ENCODE measurements at places on chromosomes 6 and 20. TPM values are rescaled to one million over a fixed set of nuclear protein-coding genes. Genes with fewer than 3 reads are reported as not detected.
A peak's percentile ranks its signal among the peaks of the same experiment; 100 is the strongest.

Gene HRH3
- not detected for total RNA-seq

DNA sequence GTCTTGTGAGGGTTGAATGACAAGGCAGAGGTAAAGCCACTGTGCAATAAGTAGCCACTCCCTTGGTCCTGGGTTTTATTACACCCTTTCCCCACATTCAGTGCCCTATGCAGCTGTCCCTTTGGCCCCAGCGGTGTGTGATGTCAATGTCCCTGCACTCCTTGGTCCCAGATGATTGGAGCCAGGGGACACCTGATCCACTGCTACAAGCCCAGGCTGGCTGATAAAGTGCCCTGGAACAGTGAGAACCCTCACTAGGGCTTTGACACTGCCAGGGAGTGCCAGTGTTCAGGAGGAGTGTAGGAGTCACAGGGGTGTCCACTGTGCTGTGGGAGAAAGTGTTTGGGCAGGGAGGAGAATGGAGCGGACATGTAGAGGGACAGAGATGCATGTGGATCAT, 30.4 kb downstream of the GABRR1 start:
- no peak for DNase-seq

Gene WFDC10B
- total RNA-seq: not detected

Gene TNFRSF21
- total RNA-seq: 39.3 TPM

- DNase-seq: no peak
Observed at GRCh38 chr6:148807784-148808183, 61.0 kb downstream of the UST start.

Gene KIAA0408
- total RNA-seq: 5.9 TPM

DNA sequence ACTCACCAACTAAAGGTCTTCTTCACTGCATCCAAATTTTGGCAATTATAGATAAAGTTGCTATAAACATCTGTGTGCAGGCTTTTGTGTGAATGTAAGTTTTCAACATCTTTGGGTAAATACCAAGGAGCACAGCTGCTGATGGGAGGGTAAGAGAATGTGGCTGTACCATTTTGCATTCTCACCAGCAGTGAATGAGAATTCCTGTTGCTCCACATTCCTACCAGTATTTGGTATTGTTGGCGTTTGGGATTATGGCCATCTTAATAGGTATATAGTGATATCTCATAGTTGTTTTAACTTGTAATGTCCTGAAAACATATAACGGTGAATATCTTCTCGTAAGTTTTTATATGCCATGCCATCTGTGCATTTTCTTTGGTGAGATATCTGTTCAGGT, 69.3 kb downstream of the ILRUN start:
- no peak for DNase-seq

GRCh38 chr20:36924167-36925045, 27.1 kb downstream of the SAMHD1 start:
- no peak for DNase-seq

DNA sequence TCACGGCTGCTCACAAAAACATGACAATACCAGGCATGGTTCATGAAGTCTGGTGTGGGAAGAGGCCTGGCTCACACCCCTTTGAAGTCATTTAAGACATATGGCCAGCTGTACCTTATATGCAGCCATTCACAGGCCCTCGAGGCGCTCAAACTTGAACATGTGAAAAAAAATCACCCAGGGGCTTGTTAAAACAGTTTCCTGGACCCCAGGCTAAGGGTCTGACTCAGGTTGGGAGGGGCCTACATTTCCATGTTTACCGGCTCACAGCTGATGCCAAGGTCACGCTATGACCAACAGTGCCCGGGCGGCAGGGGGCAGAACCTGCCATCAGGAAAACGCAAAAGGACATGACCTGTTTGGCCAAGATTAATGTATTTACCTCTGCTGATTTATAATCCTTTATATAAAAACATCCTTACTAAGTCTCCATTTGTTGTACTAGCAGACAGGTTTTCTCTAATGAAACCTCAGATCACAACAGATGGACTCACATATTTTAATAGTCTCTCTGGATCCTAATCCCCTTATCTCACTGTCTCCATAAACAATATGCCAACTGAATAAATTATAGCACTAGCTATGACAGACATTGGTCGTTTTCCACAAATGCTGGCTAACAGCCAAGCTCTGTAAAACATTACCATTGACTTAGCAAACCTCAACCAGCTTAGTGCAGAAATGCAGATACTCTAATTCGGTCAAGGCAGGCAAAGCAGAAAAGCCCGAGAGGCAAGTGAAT, 19.9 kb downstream of the EZR start:
- peak; percentile 83 for DNase-seq

Gene RFX6
- not detected for total RNA-seq

DNA sequence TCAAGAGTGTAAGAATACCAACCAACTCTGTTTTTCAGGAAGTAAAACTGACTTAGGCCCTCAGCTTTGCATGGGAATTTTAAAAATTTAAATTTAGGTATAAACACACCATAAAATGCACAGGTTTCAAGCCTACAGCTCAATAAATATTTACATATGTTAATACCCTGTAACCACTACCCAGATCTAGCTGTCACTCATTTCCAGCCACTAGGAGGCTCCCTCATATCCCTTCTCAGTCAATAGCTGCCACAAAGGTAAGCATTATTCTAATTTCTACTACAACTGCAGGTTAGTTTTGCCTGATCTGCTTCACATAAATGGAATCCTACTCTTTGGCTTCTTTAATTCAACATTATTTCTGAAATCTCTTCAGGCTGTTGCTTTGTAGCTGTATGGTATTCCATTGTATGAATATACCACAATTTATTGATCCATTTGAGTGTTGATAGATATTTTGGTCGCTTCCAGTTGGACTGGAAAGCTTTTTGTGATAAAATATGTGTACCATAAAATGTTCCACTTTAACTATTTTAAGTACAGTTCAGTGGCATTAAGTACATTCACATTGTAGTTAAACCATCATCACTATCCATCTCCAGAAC, 32.5 kb upstream of the MEI4 start:
- no peak for DNase-seq

DNA sequence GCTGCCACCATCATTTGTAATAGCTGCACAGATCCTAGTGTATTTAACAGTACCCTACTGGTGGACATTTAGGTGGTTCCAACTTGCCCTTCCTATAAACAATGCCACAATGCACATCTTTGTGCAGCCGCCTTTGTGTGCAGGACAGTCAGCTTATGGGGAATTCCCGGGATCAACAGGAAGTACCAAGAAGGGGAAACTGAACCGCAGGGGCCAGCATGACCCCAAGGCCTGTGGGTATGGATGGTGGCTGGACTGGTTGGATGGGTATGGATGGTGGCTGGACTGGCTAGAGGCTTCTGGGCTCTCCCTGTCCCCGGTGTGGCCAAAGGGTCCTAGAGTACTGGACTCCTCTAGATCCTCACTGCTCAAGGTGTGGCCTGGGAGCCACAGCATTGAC, 46.7 kb downstream of the CEBPB start:
- DNase-seq: peak; percentile 40

DNA sequence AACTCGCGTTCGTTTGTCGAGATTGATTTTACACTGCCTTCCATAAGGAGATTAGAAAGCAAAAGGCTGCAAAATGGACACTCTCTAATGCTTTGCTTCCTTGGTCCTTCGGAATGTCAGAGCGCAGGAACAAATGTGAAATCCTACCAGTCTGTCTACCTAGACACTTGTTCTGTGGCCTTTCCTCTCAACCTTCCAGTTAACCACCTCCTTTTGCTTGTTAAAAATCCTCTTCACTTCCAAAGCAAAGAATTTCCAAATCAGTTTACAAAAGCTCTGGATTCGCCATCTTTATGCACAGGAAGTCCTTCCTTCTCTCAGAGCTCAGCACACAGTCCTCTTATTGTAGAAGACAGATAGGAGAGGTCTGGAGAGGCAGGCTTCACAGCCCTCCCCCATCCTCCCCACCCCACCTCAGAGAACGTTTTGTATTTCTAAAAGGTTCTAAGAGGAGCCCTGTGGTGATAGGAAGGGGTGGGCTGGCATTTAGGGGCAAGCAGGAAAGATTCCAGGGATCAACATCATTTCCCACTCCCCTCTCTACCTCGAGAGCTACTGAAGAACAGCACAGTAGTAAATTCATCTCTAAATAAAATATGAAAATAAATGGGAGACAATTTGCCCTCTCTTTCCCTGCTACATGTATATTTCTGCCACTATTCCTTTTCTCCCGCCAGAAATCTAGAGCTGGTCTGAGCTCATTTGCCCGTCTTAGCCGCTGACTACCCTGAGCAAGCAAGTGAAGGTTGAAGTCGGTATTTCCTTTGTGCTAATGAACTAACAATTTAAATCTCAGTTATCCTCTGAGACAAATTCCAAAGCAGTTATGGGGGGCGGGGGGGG, 18.9 kb downstream of the TFAP2A start:
- DNase-seq: no peak

- no peak for DNase-seq
Observed at GRCh38 chr6:98812220-98812619, 22.2 kb upstream of the POU3F2 start.

GRCh38 chr6:81978230-81978629, 225.7 kb upstream of the TENT5A start:
- DNase-seq: no peak

Gene SLC4A11
- 0.57 TPM for total RNA-seq

GRCh38 chr6:32271429-32271828, 47.6 kb upstream of the NOTCH4 start:
- no peak for DNase-seq

- DNase-seq: peak; percentile 68
Observed at GRCh38 chr6:28585335-28585734, 59.7 kb downstream of the GPX5 start.

DNA sequence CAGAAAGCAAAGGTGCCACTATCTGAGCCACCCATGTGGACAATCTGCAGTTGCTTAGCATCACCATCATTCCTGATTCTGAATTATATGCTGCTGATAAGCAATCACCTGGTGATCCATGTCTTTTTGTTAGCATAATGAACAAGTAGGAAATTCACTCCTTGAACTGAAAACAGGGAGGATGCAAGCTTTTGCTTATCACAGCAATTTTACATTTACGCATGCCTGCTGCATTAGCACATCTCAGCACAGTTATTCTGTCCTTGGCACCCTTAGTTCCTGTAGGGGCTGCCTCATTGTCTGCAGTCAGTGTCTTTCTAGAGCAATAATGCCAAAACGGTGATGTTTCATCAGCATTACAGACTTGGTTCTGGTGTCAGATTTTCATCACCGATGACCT, 162.6 kb downstream of the KIF16B start:
- DNase-seq: no peak

DNA sequence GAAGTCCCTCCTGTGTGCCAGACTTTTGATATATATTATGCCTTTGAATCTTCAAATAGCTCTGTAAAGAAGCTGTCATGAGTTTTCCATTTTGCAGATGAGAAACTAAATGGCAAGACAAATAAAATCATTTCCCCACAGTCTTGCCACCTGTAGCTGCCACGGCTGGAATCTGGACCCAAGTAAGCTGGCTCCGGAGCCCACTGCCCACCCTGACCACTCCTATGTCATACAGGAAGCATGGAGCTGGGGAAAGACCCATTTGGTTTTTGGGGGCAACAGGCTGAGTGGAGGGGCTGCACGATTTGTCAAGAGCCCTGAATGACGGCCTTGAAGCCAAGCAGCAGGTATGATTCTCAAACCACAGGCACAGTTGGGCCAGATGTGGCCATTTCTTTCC, 10.0 kb upstream of the SIRPA start:
- no peak for DNase-seq

GRCh38 chr6:85490516-85491248, 40.8 kb downstream of the NT5E start:
- peak; percentile 23 for DNase-seq

DNA sequence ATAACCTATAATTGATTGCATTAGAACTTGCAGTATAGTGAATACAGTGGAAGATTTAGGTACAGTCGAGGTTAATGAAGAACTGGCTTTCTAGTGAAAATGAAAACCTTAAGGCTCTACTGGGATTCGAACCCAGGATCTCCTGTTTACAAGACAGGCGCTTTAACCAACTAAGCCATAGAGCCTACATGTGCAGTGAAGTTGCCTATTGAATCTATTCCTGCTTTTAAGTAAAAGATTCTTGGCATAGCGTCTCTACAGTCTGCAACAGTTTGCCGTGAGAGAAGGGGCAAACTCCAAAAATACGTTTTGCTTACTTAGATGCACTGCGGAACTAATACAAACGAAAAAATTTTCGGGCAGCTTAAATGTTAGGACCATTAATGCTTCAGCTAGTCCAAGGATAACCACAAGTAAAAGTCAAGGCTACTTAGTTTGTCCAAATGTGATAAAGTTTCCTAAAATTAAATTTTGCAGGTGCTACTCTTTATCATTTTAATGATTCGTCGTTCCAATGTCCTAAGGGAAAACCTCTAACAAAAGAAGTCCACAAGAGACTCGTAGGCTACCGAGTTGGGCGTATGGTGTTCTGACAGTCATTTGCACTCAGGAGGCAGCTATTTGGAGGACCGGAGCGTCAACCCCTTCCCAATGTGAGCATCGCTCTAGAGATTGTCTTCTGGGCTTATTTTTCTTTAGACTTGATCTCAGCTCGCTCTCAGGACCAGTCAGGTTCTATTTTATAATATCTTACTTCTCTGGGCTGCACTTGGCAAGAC, 31.3 kb upstream of the ZSCAN23 start:
- peak; percentile 84 for DNase-seq

DNA sequence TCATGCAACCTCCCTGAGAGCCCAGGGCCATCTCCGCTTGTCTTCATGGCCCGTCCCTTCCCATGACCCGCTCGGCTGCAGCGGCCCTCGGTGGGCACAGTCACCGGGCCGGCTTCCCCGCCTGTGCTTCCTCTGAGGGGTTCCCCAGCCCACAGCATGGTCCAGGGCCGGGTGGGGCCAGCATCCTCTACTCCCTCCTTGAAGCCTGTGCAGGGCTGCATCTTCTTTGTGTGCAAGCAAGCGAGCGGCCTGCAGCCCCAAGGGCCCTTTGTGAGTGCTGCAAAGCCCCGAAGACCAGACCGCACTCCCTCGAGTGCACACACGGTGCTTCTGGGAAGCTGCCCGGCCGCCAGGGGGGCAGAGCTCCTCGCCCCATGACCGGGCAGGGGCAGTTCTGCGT, 265.8 kb downstream of the TAF4 start:
- DNase-seq: no peak

Gene SLCO4A1
- total RNA-seq: 16.3 TPM

GRCh38 chr6:111176038-111176759, 88.9 kb downstream of the SLC16A10 start:
- no peak for DNase-seq

DNA sequence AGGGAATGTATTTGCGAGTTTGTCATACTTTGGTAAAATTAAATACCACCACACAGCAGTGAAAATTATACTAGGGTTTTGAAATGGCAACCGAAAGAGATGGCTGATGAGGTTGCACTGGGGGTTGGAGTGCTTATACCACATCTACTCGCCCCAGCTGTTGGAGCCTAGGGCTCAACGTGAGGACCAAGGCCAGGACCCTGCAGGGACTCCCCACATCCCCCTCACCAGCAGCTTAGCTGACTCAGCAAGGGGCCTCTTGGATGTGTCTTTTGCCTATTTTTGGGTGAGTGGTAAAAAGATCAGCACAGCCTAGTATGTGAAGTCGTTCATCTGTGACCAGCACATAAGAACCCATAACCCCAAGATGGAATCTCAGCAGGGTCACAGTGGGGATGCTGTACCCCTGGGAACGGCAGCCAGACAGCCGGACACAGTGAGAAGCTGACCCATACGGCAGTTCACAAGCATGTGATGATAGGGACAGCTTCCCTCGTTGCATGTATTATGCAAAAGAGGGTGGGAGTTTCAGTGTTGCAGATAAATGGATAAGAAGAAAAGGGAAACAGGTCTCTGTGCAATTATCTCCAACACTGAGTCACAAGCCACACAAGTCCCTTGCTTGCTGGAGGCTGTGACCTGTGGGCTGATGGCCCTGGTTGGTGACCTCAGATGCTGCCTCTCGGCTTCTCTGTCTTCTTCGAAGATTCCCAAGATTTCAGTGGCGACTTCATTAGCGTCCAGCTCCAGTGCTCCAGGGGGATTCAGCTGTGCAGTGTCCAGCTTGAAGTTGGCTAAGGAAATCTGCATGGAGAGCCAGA, 20.9 kb upstream of the SPO11 start:
- DNase-seq: no peak

Gene CALHM4
- not detected for total RNA-seq

Measured in Daoy (cell line).